Naive thymus-derived CD4-positive, alpha-beta T cell (primary cell): ENCODE measurements at places on chromosomes 1 and 21. TPM values are rescaled to one million over a fixed set of nuclear protein-coding genes. Genes with fewer than 3 reads are reported as not detected.

The SLC6A17 gene
- not detected for total RNA-seq

The HUNK gene
- total RNA-seq: not detected in 2 replicates

The EPS8L3 gene
- not detected for total RNA-seq

The KCNK1 gene
- not detected for total RNA-seq

The LRRC53 gene
- not detected for total RNA-seq

The FOXO6 gene
- total RNA-seq: not detected

The ARHGAP29 gene
- 0.02 TPM in 1 of 2 replicates, not detected in the other for total RNA-seq

The F13B gene
- not detected for total RNA-seq

The PADI4 gene
- total RNA-seq: 20.5 TPM

The FCGR3B gene
- 0.85 TPM for total RNA-seq

The DNM3 gene
- 2.5 TPM for total RNA-seq

The CNIH3 gene
- 1.8 and 2.0 TPM in 2 replicates for total RNA-seq

The CFHR3 gene
- not detected for total RNA-seq

The COL16A1 gene
- not detected for total RNA-seq

The ANGPTL1 gene
- not detected for total RNA-seq

The ASAP3 gene
- total RNA-seq: 8.8 TPM

The GPR157 gene
- 11.0 TPM for total RNA-seq

The MAN1C1 gene
- total RNA-seq: 85.5 TPM

The KRTAP19-3 gene
- total RNA-seq: not detected in 2 replicates

The GCLM gene
- total RNA-seq: 11.5 TPM

The PCBP3 gene
- total RNA-seq: 1.2 TPM

The FABP3 gene
- total RNA-seq: not detected in 2 replicates

The DONSON gene
- 9.6 TPM for total RNA-seq
